ENCODE measurements at places on chromosomes 1 and 21.

DNA sequence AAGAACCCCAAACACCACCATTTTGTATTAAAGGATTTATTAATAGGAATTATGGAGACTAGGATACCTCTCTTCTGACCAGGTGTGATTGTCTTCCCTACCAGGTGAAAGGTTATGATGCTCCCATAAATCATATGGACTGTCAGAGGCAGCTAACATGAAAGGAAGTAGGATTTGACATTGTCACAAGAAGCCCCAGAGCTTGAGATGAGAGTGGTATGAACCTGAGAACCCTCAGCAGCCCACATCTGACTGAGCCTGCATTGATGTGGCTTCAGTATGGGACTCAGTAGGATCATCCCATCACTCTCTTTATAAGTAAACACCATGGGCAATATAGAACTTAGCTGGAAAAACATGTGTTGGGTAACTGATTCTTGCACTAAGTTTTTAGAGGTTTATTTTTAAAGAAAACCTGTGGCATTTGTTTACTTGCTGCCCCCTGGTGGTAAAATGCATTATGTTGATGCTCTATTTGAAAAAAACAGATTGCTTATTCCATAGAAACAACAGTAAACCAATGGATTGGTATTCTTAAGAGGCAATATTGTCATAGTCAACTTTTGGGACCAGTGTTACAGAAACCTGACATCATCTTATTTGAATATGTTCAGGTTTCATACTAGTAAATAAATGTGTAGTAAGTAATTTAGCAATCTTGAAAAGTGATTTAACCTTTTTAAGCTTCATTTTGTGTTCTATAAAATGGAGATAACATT lies 16.6 kb upstream of the CACYBP start:
- DNase-seq: no peak

DNA sequence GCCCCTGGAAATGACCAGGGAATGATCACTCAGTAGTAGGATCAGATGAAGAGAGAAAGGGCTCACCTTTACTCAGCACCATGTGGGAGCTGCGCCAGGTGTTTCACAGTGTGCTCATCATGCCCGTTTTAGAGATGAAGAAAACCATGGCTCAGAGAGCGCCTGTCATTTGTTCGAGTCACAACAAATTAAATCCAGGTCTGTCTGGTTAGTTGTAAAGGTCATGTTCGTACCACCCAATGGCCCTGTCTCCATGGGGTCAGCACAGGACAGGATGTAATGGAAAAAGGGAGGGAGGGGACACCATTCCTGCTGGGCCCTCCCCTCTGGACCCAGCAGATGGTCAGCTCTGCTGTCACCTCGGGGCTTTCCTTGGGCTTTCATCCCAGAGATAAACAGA lies 15.2 kb downstream of the KIRREL1 start:
- no peak for DNase-seq

GRCh38 chr1:91622616-91623015 lies 122.0 kb downstream of the CDC7 start:
- no peak for DNase-seq

- DNase-seq: no peak
Observed at GRCh38 chr1:53919675-53920066, 25.7 kb downstream of the DIO1 start.

- no peak for DNase-seq
Observed at GRCh38 chr1:218339267-218339831, 5.8 kb upstream of the TGFB2 start.

- DNase-seq: no peak
Observed at GRCh38 chr21:15826147-15826780, 96.5 kb downstream of the USP25 start.

- no peak for DNase-seq
Observed at GRCh38 chr1:26627954-26628353, 67.9 kb upstream of the ARID1A start.

DNA sequence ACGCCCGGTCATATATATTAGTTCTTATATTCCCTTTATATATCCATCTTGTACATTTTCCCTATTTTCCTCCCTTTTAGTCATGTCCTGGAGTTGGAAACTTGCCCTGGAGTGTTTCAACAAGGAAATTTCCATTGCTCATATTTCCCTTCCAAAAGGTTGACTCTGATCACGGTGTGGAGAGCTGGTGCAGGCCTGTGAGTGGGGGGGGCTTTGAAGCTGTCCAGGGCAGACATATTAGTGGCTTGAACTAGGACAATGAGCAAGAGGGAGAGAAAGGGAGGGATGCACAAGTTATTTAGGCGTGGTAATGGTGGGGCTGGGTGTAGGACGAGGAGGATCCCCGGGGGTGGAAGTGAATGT lies 30.4 kb upstream of the TMEM61 start:
- DNase-seq: no peak

- DNase-seq: no peak
Observed at GRCh38 chr21:42829954-42830353, 49.4 kb downstream of the WDR4 start.

DNA sequence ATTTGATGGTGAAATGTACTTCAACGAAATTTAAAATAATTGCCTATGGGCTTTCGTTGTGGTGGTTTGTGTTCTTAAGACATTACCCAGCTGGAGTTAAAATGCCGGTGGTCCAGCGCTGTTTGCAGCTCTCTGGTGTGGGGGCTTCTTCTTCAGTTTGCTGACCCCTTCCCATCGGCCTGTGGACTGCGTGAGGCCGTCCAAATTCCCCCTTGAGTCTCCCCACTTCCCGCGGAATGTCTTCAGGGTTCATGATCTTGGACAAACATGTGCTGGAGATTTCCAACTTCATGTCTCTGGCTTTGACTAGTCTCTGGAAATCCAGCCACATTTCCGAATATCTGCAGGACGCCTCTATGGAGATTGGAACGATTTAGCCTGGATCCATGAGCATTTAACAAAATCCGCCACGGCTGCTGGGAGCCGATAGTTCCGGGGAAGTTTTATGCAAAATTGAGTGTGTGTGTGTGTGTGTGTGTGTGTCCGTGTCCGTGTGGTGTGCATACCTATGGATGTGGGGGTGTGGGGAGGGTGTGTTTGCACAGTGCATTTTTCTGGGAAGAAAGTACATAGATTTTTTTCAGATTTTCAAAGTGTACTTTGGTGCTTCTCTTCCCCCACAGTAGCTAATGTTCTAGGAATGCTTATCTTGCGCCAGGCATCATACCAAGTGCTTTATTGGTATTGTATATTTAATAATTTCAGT lies 117.2 kb downstream of the PCP4 start:
- no peak for DNase-seq

DNA sequence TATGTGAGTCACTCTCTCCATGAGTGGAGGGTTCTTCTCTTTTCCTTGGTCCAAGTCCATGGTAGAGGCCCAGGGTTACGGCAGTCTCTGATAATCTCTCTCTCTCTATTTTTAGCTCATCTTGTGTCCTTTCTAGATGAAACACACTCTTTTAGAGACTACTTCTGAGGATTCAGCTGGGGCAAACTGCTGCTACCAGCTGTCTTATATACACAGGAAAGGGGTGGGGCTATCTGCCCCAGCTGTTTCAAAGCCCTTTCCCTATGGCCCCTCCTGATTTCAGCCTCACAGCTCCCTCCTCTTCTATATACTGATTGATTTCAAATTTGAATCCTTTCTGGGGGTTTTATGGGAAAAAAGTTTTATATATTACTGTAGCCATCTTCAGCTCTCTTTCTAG lies 324.8 kb downstream of the RWDD3 start:
- DNase-seq: no peak

- no peak for DNase-seq
Observed at GRCh38 chr1:188941986-188942385, 1535.7 kb downstream of the BRINP3 start.

GRCh38 chr1:13513895-13514546 lies at the start of gene LRRC38:
TSS of gene LRRC38 (minus strand) at chr1:13514003. CDS start at chr1:13513593, 410 bp downstream.
- DNase-seq: no peak

DNA sequence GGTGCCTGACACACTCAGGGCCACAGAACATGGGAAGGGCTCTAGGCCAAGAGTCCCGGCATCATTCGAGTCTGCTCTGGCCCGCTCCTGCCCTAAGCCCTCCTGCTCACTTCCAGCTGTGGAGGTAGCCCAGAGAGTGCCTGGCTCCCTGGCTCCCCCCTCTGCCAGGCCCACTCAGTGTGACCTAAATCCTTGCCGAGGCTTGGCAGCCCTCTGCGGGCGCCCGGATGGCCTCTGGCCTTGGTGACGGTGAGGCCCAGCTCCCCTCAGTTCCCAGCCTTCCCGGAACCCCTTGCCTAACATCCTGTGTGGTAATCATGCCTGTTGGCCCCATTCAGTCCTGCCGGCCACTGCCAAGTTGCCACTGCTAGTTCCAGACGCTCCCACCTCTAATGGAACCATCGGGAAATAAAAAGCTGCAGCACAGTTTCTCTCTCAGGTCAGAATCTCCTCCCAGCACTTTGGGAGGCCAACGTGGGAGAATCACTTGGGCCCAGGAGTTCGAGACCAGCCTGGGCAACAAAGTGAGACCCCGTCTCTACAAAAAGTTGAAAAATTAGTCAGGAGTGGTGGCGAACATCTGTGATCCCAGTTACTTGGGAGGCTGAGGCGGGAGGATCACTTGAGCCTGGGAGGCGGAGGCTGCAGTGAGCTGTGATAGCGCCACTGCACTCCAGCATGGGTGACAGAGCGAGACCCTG lies 1.2 kb upstream of the H6PD start:
- DNase-seq: no peak

GRCh38 chr1:16173447-16174260 lies 17.8 kb upstream of the EPHA2 start:
- DNase-seq: no peak

DNA sequence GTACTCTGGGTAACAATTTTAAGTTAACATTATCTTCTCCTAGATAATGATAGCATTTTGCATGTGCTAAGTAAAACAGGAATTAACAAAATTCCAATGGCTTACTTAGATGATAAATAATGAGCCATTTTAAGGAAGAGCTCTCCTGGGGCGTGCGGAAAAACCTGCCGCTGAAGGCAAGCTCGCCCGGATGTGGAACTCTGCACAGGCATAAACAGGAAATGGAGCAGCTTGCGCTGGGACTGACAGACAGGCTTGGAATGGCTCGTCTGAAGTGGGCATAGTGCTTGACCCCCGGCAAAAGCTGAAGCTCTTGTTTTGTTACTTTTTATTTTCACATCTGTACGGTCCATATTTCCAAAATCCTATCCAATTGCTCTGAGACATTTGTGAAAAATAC lies 169.2 kb downstream of the ZNF281 start:
- no peak for DNase-seq

DNA sequence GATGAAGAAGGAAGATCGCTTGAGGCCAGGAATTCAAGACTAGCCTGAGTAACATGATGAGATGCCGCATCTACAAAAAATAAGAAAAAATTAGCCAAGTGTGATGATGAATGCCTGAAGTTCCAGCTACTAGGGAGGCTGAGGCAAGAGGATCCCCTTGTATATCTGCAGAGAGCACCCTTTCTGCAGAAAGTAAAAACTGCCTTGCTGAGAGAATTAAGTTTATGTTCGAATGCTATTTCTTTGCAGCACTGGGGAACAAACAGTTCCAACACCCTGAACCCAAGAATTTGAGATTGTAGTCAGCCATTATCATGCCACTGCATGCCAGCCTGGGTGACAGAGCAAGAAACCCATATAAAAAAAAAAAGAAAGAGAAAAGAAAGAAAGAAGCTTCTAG lies 20.6 kb upstream of the KCNT2 start:
- DNase-seq: no peak

GRCh38 chr1:17893891-17894631 lies 138.9 kb downstream of the ACTL8 start:
- no peak for DNase-seq

- DNase-seq: no peak
Observed at GRCh38 chr1:38834221-38834782, 25.3 kb downstream of the RRAGC start.

- DNase-seq: no peak
Observed at GRCh38 chr1:119475866-119476439, 31.1 kb upstream of the HSD3B1 start.

- DNase-seq: no peak
Observed at GRCh38 chr21:28632755-28633408, 359.8 kb downstream of the LTN1 start.
